Suprapubic skin (tissue), 4 donors: ENCODE measurements at places on chromosomes 6 and 20. TPM values are rescaled to one million over a fixed set of nuclear protein-coding genes. Genes with fewer than 3 reads are reported as not detected.

DNA sequence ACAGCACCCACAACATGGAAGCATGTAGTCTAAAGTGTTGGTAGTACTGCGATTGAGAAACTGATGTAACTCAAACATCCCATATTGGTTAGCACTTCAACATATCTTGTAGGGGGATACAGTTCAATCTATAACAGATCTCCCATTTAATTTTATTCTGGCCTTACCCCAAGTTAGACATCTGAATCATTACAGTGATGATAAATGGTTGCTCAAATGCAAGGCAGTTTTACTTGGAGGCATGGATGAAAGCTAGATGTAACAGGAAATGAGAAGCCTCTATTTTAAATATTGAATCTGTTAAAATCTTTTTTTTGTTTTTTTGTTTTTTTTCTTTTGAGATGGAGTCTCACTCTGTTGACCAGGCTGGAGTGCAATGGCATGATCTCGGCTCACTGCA, 44.2 kb upstream of the FAM50B start:
- no peak for DNase-seq

The FRS3 gene
- 3.9 TPM for total RNA-seq

DNA sequence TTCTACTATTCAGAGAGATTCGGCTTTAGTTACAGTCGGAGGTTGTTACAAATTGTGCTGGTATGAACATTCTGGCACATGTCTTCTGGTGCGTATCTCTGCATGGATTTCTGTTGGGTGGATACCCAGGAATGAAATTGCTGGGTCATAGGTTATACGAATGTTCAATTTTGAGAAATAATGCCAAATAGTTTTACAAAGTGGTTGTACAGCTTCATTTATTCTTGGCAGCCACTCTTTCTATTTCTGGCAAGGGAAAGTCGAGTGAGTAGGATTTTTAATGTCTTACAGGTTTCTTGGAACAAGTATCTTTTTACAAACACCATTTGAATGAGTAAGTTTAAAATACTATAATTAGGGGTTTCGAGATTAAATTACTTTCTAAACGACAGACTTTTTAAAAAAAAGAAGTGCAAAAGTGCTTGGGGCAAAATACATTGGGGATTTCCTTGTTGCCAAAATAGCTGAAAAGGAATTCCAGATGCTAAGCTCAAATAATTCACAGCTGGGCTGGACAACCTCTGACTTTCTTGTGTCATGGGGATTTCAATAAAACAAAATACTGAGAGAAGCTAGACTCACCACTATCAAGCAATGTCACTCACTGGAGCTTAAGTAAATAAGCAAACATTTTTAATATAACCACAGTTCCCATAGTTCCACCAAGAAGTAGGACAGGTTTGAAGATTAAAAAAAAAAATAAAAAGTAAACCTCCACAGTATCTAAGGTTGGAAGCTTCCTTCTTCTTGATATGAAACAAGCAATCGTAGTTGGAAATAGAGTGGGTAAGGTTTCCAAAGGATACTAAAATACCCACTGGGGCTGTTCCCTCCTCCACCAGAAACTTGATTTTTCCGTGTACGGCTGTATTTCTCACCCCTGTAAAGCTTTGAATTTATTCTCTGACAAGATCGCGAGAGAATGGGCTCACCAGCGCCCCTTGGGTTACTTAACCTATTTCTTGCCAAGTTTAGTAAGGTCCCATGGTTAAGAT, 21.6 kb upstream of the GFOD1 start:
- no peak for DNase-seq

The MMP24 gene
- total RNA-seq = not detected

GRCh38 chr6:104908031-104908887, 48.5 kb upstream of the HACE1 start:
- DNase-seq = no peak

The APOM gene
- 8.3 TPM for total RNA-seq

DNA sequence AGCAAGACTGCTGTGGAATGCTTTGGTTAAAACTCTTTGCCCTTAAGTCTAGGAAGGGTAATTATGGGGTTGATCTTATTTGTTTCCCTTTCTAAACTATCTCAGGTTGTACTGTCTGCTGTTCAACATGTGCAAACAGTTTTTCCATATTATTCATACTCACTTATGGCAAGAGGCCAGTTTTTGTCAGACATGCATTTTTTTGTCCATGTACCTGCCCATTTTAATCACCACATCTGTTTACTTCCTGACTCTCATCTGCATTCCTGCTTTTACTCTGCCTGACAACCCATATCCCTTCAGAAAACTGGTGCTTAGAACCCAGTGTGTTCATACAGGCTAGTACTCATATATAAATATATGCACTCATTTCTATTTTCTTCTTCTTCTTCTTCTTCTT, 80.3 kb downstream of the LPA start:
- no peak for DNase-seq

GRCh38 chr6:18495236-18495635, 108.1 kb downstream of the RNF144B start:
- no peak for DNase-seq

GRCh38 chr6:43683708-43684455, 3.7 kb downstream of the MRPS18A start:
- DNase-seq = no peak

- DNase-seq = no peak
Measured at GRCh38 chr20:32971703-32972161, 32.5 kb downstream of the SUN5 start.

DNA sequence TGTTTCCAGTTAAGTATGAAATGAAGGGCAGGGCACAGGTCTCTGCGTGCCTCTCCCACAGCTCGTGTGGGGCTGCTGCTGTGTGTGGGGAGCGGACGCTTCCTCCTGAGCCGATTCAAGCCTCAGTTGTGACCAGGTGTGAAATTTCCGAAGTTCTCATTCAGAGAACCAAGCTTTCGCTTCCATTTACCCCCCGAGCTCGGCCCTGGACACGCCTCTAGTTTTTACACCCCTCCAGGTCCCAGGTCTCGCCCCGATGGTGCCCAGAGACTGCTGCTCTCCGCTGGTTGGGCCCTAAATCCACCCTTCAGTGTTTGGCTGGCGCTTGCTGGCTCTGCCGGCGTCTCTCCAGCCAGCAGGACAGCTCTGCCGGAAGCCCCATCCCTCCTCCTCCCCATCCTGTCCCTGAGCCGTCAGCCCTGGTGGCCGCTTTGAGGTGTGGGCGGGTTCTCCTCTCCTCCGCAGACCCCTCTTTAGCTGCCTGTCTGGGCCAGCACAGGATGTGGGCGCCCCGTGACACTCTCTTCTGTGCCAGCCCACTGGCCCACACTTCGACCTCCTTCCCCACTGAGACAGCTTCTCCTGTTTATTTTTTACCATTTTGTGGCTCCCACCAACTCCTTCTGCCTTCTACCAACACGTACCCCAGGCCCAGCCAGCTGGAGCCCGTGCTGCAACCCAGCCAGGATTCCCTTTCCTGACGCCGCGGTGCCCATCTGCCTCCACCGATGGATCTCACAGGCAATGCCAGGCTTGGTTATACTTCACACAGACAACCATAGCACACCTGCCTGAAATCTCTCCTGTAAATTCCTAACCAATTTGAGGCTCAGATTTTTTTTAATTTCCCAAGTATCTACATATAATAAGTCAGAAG, 142.8 kb downstream of the DLL1 start:
- DNase-seq = peak; percentile 75

- no peak for DNase-seq
Measured at GRCh38 chr6:149094156-149094555, 223.4 kb upstream of the TAB2 start.

DNA sequence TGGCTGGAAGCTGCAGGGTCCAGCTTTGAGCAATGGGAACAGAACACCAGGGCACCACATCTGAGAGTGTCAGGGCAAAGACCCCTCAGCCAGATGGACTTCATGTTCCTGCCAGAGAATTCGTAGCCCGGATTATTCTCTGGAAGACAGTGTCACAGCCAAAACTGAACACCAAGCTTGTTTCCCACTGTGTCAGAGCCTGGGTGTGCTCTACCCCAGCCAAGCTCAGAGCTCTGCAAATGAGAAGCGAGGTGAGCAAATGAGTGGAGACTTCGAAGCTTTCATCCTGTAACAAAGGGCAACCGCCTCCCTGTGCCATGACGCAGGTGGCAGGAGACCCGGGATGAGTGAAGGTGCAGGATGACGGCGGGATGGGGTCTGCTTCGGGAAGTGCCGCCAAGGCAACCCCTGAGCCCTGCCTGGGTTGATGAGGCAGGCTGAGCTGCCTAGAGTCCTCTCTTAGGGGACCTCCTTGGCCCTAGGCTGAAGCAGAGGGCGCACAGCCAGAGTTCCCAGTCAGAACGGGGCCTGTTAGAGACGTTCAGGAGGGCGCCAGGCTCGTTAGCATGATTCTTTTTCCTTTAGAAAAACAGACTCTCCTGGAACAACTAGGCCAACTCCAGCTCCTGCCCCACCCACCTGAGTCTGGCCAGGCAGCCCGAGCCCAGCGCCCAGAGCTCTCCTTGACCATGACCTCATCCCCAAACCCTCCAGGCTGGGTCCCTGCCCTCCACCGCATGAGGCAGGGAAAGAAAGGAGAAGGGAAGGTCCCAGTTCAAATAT, 187.7 kb downstream of the SOD2 start:
- no peak for DNase-seq

DNA sequence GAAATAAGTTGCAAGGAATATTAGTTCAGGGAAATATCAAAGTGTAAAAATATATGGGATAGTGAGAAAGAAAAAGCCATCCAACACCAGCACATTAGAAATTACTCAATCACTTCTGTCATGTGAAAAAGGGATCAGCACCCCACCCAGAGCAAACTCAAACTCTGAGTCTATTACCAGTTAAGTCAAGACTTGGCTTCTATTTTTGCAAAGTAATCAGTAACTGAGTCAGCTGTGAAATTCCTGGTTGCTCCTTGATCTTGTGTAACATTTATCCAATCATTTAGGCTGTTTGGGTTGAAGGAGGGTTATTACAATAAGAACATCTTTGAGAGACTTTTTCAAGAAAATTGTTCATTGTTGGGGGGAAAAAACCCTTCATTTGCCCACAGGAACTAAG, 51.2 kb downstream of the SLC22A23 start:
- DNase-seq = no peak

The SIRPA gene
- total RNA-seq = 48.8 TPM

- DNase-seq = no peak
Measured at GRCh38 chr6:130425537-130425936, 59.7 kb downstream of the TMEM200A start.

The SRMS gene
- total RNA-seq = not detected

- DNase-seq = no peak
Measured at GRCh38 chr6:165222315-165223025, 86.9 kb downstream of the C6orf118 start.

The PIGU gene
- total RNA-seq = 18.0 TPM
